Cerebellar cortex (tissue), 1 donor: ENCODE measurements at places on chromosomes 7 and 10.

GRCh38 chr7:152663931-152664330 is 12.0 kb downstream of the XRCC2 start:
- no peak for DNase-seq

GRCh38 chr7:134089446-134089845 is 37.7 kb upstream of the LRGUK start:
- DNase-seq: no peak

DNA sequence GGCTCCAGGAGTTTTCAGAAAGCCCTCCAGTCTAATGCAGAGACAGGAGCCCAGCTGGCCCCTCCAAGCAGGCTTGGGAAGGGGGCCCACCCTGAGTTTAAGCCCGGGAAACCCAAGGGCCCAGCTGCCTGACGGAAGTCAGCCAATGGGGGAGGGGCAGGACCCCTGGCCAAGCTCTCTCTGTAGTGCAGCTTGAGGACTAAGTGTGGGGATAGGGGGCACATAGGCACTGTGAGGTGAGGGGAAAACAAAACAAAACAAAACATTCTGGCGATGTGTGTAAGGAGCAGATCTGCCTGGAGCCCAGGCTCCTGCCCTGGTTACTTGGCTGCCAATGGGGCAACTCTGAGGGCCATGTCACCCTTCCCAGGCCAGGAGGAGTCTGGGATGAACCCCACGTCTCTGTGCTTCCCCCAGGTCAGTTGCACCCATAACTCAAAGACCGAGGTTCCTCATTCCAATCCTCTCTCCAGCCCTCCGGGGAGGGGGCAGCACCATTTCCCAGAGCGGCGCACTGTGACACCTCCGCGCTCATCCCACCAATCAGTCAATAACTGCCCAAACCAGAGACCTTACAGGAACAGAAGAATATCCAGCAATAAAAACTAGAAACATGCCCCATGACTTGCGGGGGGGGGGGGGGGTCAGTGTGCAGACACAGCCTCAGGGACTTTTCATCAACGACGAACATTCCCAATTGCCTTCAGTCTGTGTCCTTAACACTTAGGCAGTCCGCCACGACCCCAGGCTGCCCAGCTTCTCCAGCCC is 1.7 kb downstream of the CXCL12 start:
- no peak for DNase-seq

GRCh38 chr10:90977162-90977854 is 56.4 kb upstream of the ANKRD1 start:
- DNase-seq: no peak

GRCh38 chr7:66553001-66553400 is 75.7 kb upstream of the KCTD7 start:
- no peak for DNase-seq

- DNase-seq: no peak
Observed at GRCh38 chr7:7742223-7742622, 23.8 kb upstream of the RPA3 start.

- DNase-seq: no peak
Observed at GRCh38 chr7:68691261-68692216, 906.7 kb upstream of the AUTS2 start.

GRCh38 chr10:35194471-35194870 is 67.8 kb downstream of the CREM start:
- DNase-seq: no peak

DNA sequence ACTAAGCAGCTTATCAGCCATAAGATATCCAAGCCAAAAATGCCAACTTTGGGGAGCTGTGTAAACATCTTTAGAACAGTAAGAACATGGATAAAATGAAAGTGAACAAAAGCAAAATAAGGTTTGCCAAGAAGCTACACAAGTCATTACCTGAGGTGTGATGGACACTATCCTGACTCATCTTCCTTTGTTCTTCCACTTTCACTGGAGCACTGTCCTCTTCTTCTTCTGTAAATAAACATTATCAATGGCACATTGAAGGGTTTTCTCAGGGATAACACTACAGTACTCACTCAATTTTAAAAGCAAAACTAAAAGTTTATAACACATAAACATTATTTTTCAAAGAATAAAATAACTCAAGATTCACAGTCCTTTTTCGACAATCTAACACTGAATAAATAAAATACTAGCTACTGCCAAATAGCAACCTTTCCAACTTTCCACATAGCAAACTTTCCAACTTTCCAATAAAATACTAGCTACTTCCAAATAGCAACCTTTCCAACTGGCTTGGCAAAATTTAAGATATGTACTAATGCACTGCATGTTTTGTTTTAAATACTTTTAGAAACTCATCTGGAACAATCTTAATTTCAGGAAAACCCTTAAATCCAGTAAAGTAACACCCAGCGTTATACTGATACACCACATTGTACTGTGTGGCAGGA is 174.1 kb downstream of the SKAP2 start:
- DNase-seq: no peak

DNA sequence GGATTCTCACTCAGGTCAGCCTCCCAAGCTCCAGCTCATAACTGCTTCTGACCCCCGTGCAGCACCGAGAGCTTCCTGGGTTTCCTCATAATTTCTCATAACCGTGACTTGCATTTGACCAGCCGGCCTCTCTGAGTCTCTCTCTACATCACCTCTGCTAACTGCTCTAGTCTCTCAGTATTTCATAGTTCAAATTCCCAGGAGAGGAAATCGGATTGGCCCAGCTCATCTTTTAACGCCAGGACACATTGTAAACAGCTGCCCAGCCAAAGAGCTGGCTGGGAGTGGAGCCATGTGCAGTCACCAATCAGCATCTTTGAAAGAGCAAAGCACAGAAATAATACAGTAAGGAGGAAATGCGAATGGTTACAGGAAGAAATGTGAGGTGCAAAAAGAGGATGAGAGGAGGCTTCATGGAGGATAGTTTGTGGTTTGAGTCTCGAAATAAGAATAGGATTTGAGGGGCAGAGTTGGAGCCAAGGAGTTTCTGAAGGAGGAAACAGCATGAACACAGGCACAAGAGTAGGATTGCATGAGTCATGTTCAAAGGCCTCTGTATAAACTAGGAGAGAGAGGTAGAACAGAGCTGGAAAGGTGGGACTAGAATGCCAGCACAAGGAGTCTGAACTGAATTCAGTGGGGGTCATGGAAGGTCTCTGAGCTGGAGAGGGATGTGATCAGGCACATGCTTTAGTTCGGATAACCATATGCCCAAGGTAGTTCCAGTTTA is 15.2 kb upstream of the LBX1 start:
- no peak for DNase-seq

DNA sequence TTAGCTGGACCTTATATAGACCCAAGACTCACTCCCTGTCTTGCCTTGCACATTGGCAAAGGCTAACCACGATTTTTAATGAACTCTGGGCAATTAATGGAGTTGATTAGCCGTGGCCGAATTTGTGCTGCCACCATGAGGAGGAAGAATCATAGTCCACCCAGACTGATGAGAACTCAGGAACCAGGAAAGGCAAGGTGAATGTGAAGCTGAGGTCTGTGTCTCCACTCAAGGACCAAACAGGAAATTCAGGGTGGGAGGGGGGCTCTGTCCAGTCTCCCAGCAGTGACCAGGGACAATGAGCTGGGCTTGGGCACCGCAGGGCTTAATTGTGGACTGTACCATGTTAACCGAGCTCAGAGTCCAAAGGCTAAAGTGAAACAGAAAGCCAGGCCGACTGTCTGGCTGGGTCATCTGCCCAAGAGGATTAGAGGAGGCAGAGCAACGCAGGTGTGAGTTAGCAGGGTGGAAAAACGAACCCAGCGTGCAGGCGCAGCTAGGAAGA is 127.0 kb upstream of the JCAD start:
- DNase-seq: no peak

GRCh38 chr7:70554646-70555045 is 577.3 kb upstream of the GALNT17 start:
- DNase-seq: peak; percentile 73

DNA sequence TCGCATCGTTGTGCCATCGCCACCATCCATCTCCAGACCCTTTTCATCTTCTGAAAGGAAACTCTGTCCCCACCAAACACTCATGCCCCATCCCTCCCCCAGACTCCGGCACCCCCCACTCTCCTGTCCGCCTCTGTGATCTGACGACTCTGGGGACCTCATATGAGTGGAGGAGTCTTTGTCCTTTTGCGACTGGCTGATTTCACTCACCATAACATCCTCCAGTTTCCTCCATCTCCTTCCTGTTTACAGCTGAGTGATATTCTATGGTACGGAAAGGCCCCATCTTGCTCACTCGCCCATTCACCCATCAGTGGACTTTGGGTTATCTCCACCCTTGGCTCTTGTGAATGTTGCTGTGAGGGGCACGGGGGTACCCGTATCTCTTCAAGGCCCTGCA is 11.8 kb upstream of the INSIG1 start:
- no peak for DNase-seq

DNA sequence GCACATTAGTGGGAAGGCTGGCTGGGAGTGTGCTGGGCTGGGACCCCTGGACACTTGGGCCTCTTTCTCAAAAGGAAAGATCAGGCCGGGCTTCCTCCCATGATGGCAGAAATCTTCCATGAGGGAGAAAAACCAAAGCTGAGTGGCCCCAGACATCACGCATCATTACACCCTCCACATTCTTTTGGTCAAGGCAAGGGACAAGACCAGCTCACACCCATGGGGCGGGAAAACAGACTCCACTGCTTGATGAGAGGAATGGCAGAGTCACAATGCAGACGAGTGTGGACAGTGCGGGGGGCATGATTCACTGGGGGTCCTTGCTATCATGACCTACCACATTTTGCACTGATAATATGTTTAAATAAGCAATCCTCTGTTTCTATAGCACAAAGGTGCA is 73.3 kb downstream of the CREB3L2 start:
- no peak for DNase-seq

DNA sequence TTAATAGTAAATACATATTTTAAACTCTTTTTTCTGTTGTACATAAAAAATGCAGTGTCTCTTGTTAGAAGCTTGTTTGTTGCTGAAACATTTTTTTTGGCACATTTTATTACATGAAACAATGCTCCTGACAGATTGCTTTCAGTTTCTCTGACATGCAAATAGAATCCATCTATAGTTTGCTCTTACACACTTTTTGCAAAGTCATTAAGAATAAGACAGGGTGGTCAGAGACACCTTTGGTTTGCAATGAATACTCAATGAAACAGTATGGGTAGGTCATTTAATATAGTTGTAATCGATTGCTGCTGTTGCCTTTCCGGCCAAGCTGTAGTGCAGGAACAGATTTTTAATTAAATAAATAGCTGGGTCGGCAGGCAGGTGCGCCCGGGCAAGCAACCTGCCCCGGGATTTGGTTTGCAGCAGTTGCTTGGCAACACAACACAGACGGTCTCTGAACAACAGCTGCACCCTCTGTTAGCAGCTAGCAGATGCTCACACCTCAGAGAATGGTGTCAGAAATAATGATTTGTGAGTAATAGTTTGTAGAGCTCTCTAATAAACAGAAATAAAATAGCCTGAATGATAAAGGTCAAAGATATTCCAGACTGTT is 115.7 kb upstream of the CACNA2D1 start:
- DNase-seq: peak; percentile 14

- no peak for DNase-seq
Observed at GRCh38 chr10:11631890-11632587, 20.6 kb upstream of the USP6NL start.

GRCh38 chr10:113099431-113100183 is 149.6 kb downstream of the TCF7L2 start:
- DNase-seq: no peak

GRCh38 chr7:120233338-120233737 is 39.6 kb upstream of the KCND2 start:
- no peak for DNase-seq

DNA sequence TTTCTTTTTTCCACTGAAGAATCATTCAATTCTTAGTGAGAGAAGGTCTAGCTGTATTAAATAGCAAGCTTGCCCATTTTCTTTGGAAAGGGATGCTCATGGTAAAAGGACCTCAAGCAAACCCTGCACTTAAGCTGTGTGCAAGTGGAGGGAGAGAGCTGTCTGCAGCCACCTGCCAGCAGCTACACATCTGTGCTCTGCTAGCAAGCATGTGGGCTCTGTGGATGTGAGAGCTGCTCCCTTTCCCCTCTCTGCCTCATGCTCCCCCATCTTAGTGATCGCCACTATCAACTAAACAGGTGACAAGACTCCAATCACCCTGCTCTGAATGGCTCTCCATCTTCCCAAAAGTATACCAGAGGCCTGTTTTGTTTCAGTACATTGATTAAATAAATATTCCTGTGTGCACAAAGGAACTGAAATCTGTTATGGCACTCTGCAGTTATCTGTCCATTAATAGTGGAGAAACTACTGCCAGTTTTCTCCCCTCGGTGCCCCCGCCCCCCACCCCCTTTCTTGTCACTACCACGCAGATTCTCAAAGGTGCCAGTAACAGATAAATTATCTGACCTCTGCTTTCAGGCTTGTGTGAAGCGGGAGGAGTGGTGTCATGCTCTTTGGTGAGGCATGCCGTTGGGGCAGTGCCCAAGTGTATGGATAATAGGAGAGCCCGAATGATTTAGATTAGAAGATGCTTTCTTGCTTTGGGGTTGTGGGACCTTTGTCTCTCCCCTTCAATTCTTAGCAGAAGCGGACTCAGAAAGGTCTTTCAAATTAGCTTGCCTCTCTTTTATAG is 26.4 kb downstream of the AUTS2 start:
- no peak for DNase-seq

- peak; percentile 64 for DNase-seq
Observed at GRCh38 chr10:125629758-125630376, 53.1 kb downstream of the TEX36 start.

GRCh38 chr10:120115959-120116358 is 223.4 kb downstream of the SEC23IP start:
- DNase-seq: no peak

DNA sequence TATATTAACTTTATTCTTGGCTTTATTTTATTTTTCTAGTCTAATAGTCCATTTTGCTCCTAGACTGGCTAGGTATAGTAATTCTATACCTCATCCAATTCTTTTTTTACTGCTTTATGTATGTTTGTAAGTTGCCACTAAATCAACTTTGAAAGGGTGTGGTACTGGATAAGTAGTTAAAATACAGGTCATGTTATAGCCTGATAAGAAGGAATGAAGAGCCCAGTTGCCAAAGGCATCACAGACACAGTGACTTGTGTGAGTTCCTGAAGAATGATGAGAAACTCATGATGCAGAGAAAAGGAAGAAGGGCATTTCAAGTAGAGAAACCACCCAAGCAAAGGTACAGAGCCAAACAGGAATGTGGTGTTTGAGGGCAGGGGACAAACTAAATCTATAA is 27.3 kb downstream of the NAPEPLD start:
- DNase-seq: no peak

- no peak for DNase-seq
Observed at GRCh38 chr10:111511751-111512150, 434.9 kb downstream of the ADRA2A start.

- no peak for DNase-seq
Observed at GRCh38 chr10:60645980-60646379, 132.3 kb upstream of the CDK1 start.
